ENCODE measurements at places on chromosomes 2 and 18.

GRCh38 chr2:201680743-201681142 is 17.7 kb downstream of the MPP4 start:
- DNase-seq, result peak; percentile 29

DNA sequence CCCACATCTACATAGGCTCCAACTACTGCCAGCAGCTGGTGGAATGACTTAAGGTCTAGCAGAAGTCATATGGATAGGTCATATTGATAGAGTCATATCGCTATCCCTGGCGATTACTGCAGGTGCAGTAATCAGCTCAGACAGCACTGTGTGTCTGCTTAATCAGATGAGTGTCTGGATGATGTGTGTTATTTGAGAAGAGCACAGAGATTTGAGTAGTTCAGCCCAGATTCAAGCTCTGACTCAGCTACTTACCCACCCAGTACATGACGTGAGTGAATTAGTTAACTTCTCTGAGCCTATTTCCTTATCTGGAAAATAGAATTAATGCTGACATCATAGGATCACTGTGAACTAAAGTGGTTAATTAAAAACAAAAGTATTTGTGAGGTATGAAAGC is 78.9 kb downstream of the EHD3 start:
- no peak for DNase-seq

- no peak for DNase-seq
Measured at GRCh38 chr2:153417077-153417476, 61.5 kb downstream of the RPRM start.

DNA sequence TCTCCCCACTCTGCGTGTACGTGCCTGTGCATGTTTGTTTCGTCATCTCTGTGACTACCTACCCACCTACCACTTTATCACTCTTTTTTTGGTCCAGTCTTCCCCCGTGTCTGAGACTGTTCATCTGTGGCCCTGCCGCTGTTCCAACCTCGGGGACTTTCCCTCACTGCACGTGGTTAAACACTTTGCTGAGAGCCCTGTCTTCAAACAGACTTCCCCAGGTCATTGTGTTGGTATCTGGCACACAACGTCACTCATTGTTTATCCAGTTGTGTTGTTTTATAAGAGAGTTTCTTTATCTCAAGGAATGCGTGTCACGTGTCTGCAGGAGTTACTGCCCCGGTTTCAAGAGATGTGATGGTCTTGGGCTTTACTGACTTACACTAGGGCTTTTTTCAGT is 262.0 kb upstream of the RASGRP3 start:
- DNase-seq, result no peak

- DNase-seq, result no peak
Measured at GRCh38 chr2:86283411-86284030, 53.9 kb downstream of the REEP1 start.

DNA sequence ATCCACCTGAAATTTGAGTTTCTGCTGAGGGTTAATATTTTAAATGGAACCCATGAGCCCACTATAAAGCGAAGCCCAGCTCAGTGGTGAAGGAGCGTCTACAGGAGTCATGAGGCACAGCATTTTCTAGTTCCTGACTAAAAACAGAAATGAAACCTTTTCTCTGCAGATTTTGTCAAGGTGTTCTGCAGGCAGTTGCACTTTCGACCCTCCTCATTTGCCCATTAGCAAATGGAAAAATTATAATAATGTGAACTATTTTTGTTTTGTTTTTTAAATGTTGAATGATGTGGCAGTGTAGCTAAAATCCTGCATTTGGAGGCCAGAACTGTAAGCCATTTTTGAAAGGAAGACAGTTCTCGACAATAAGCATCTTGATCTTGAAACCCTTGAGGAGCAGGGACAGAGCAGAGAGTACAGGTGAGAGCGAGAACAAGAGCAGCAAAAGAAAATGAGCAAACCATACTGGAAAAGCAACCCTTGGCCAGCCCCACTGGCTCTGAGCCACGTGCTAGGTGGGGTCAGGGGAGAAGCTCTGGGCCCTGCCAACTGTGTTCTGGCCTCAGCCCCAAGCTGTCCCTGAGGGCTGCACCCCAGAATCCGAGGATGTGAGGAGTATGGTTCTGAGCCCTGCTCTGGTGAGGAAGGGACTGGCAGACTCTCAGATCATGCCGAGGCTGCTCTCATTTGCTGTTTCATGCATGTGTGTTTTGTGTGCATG is 26.4 kb upstream of the COPS8 start:
- DNase-seq, result no peak

- DNase-seq, result no peak
Measured at GRCh38 chr2:218397463-218397819, 2.2 kb upstream of the CTDSP1 start.

- peak; percentile 17 for DNase-seq
Measured at GRCh38 chr2:98634406-98635092, 26.2 kb downstream of the UNC50 start.

DNA sequence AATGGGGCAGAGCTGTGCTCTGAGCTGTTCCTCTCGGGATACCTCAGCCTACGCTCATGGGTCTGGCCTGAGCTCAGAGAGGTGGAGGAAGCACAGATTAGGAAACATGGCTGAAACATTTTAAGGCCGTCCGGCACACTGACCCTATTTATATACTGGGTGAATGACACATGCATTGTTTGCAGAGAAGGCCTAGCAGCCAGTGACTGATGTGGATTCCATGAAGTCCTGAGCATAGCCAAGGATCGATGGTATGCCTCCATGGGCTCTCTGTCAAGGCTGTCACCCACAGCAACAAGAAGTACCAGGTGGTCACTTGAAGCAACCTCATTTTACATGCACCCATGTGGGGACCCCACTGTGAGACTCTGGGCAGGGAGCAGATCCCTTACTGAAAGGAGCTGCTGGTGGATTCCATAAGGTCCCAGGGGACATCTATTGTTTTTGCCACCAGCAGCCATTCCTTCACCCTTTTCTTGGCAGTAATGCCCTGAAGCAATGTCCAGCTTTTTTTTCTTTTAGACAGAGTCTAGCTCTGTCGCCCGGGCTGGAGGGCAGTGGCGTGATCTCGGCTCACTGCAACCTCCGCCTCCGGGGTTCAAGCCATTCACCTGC is 8.4 kb downstream of the PTMA start:
- DNase-seq, result no peak

DNA sequence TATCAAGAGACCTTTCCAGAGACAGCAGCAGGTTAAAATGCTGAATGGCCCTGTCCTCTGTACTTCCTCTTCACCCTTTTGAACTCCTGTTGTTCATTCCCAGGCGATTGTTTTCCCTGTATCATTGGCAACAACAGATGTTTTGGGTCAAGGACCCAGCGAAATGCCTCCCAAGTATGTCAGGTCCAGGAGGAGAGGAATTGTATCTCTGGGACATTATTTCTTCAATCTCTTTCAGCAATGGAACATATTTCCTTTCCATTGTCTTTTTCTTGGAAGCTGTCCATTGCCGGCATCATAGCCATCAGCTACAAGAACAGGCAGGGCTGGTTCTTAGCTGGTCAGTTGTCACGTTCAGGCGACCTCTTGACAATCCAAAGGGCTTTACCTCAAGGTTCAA is 76.2 kb downstream of the NRP2 start:
- DNase-seq, result no peak

DNA sequence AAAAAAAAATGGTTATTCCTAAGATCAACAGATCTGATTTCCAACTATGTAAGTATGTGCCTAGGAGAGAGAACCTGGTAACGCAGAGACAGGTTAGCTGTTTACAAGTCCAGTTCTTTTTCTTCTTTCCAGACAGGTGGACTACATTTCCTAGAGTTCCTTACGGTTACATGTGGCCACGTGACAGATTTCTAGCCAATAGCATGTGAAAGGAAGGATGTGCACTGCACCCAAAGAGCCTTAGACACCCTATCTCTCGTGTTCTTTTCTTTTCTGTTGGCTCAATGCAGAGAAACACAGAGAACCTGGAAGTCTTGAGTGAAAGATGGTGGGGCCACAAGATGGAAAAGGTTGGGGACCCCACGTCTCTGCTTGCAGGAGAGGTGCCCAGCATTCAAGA is 375.9 kb downstream of the TNS1 start:
- no peak for DNase-seq

GRCh38 chr2:207337234-207338219 is 171.8 kb upstream of the KLF7 start:
- DNase-seq, result peak; percentile 11

- no peak for DNase-seq
Measured at GRCh38 chr2:229129738-229130371, 141.2 kb downstream of the PID1 start.

- DNase-seq, result peak; percentile 43
Measured at GRCh38 chr2:9535177-9535576, 20.5 kb downstream of the ADAM17 start.

DNA sequence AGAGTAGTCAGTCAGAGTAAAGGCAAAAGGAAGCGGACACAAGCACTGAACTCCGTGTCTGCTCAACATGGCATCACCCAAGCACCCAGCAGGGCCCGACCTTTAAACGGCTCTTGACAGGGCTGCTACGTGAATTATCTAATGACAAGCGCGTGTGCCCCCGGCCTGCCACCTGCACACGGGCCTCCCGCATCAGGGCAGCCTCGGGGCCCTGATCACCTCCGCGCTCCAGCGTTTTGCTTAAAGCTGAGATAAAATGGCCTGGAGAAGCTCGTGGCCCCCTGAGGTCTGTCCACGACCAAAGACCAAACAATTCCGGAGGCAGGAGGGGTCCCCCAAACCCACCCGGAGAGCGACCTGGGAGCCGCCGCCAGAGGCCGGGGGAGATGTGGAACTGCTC is 376 bp downstream of the NDUFA10 start:
- DNase-seq, result peak; percentile 26

DNA sequence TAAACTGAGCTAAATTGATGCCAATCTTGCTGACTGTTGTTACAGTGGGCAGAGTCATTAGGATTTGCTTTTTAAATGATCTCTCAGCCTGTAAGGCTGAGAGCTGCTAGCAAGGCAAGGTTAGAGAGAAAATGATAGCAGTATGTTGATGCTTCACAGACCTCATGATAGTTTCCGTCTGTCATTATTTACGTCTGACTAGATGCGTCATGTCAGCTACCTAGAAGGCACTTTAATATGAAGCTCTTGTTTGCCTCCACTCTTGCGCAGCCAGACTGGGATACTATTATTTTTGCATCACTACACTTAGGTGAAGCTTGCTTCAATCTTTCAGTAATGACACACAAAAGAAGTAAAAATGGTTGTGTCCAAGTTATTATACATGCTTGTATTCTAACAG is 313.8 kb downstream of the LNPK start:
- no peak for DNase-seq

DNA sequence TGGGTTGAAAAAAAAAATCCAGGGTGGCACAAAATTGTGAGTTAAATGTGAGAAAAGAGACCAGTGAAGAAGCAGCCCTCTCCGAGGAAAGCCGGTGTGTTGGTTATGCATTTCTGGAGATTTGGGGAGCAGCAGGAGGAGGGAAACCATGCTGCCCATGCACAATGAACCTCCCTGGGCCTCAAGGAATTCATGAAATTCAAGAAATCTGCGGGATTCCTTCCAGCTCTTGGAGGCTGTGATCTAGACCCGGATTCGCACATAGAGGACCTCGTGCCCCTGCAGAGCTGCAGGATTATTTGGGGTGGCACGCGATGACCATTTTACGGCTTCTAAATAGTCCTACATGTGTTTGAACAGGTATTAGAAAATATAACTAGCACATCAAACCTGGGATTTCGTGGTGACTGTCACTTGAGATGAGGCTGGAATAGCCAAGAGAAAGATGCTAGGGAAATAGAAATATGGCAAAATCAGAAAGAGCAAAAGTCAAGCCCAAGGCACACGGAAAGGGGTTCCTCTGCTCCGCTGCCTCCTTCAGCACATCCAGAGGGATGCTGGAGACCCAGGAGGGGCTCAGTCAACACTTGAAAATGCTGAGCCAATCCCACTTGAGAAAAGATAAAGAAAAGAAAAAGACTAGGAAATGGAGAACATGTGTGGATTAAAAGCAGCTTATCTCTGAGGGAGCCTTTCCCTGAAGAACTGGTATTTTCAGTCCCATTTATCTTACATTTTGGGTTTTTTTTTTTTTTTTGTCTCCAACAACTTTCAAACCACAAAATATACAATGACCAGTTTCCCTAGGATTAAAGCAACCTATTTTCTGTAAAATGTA is 22.0 kb downstream of the KCTD1 start:
- DNase-seq, result no peak

DNA sequence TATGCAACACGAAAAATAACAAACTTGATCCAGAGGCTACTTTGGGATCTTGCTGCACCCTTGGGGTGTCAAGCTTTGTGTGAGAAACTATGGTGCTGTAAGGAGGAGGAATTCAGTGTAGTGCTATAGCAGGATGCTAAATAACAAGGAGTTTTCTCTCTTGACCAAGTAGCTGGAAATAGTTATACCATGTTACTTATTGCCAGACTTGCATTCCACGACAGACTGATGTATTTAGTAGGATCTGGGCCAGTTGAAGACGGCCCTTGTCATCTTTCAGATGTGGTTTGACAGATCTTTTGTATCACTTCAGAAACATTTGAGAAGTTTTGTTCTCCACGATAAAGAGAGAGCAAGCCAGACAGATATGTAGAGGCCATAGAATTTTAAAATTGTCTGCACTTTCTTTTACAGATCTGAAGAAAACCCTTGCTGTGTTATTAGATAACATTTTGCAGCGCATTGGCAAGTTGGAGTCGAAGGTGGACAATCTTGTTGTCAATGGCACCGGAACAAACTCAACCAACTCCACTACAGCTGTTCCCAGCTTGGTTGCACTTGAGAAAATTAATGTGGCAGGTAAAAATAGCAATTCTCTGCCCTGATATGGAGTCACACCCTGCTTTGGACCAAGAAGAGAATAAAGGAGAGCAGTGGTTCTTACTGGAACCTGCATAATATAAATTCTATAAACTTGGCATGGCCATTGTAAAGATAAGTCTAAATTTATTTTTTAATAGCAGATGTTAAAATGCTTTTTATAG is 16.3 kb downstream of the MGAT5 start:
- DNase-seq, result no peak

GRCh38 chr2:37501113-37501512 is 156.7 kb downstream of the QPCT start:
- DNase-seq, result no peak

DNA sequence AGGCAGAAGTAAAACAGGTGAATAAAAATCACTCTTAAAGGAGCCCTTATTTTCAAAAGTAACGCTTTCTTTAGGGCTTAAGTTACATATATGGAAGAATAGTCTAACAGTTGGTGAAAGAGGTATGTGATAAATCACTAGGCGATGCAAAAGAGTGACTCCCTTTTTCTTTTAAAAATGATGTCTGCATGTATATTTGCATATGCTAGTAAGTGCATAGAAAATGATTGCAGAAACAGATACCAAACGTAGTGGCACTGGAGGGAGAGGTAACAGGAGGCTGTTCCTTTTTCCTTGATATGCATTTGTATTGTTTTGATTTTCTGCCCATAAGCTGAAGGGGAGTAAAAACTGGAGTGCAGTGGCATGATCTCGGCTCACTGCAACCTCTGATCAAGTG is 158.3 kb downstream of the PRPF40A start:
- no peak for DNase-seq

DNA sequence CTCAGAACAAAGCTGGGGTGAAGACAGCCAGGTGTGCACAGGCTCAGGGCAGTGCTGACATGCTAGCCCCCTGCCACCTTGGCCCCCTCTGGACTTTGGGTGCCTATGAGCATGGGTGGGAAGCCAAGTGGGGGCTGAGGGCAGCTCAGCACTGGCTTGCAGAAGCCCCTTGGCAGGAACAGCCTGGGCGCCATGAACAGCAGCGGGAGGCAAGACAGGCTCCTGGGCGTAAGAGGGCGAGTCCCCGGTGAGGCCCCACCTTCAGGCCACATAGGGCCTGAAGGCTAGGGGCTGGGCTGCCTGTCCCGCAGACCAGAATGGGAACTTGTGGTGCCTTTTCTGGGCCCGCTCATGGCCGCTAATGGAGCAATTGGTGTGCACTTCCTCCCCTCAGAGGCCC is 47.0 kb upstream of the COX7A2L start:
- no peak for DNase-seq

GRCh38 chr2:2851806-2852777 is 521.0 kb upstream of the MYT1L start:
- DNase-seq, result no peak

Data from KBM-7 (cell line).